ENCODE measurements at places on chromosomes 11 and 22.

GRCh38 chr11:61963016-61963281 lies 4.5 kb downstream of the FTH1 start:
- DNase-seq: no peak

- no peak for DNase-seq
These were observed 41.3 kb upstream of the API5 start for GRCh38 chr11:43270468-43270867.

GRCh38 chr11:3808861-3809623 lies 682 bp downstream of the PGAP2 start:
- DNase-seq: no peak

GRCh38 chr22:47374901-47375575 lies 612.6 kb downstream of the TBC1D22A start:
- no peak for DNase-seq

GRCh38 chr11:34680918-34681586 lies 60.2 kb downstream of the EHF start:
- DNase-seq: no peak

- DNase-seq: no peak
These were observed 74.2 kb downstream of the YAP1 start for GRCh38 chr11:102184269-102184987.

DNA sequence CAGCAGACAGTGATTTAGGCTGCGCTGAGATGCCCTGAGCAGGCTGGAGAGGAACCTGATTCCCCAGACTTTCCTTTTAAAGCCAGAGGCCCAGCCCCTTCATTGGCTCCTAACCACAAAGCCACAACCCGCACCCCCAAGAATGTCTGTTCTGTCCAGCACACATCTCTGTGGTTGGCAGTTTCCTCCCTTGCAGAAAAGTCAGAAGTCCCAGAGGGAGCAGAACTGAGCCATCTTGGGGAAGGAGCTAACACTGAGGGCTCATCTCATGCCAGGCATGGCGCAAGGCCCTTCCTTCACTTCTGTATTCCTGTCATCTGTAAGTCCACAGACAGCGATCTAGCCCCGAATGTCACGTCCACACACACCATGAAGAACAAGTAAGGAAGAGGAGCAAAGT lies 97.1 kb upstream of the SYT13 start:
- DNase-seq: no peak

GRCh38 chr11:116420770-116421528 lies 351.8 kb downstream of the BUD13 start:
- DNase-seq: no peak

- no peak for DNase-seq
These were observed 36.3 kb upstream of the JAM3 start for GRCh38 chr11:134032501-134033091.

GRCh38 chr22:30667107-30667493 lies 575 bp downstream of the DUSP18 start:
- DNase-seq: no peak

DNA sequence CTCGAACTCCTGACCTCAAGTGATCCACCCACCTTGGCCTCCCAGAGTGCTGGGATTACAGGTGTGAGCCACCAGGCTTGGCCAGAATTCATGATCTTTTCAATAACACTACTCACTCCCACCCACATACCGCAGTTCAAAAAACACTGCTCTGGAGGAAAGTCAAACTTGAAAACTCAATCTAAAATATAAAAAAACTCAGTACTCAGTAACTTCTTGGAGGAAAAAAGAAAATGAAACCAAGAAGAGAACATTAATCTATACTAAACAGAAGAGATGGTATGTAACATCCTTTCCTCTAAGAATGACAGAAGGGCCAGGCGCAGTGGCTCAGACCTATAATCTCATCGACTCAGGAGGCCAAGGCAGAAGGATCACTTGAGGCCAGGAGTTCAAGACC lies 58.3 kb downstream of the MRTFA start:
- no peak for DNase-seq

- DNase-seq: peak; percentile 87
These were observed 2.8 kb upstream of the LIF start for GRCh38 chr22:30249049-30250038.

DNA sequence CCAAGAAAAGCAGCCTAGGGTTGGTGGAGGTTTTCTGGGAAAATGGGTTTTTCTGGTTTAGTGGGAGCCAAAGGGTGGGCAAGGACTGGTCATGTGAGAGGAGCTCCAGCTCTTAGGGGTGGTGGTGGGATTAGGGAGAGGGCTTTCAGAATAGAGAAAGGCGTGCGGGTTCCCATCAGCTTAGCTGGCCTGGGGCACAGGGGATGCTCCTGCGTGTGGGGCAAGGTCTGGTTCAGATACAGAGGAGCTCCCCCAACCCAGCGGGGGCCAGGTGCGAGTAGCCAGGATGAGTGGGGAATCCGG lies 644 bp downstream of the TMEM134 start:
- no peak for DNase-seq

- DNase-seq: peak; percentile 82
These were observed 3.6 kb upstream of the MB start for GRCh38 chr22:35620624-35621251.

DNA sequence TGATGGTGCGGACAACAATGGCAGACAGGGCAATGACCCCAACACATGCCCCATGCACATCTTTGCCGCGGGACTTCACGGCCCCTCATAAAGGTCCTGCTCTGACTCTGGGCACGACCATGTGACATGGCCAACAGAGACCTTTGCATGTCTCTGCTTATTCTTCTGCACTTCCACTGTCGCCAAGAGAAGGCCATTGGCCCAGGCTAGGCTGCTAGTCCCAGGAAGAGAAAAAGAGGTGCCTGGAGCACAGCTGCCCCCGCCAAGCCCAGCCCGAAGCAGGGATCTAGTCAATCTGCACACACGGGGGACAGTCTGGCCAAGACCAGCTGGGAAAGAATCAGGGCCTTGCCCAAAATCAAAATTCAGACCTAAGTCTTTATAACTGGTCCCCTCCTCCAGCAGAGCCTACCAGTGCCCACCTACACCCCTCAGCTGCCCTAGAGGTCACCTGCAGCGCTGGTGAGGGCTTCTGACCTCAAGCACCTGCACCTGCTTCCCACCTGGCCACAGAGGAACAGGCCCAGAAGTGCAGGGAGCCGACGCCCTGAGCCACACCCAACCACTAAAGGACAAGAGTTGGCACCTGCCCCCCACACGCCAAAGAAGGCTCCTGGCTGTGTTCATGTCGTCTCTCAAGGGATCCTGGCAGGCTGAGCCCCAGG lies 8.1 kb downstream of the SULT4A1 start:
- DNase-seq: no peak

GRCh38 chr11:14835496-14836492 lies 56.2 kb downstream of the CYP2R1 start:
- DNase-seq: no peak

DNA sequence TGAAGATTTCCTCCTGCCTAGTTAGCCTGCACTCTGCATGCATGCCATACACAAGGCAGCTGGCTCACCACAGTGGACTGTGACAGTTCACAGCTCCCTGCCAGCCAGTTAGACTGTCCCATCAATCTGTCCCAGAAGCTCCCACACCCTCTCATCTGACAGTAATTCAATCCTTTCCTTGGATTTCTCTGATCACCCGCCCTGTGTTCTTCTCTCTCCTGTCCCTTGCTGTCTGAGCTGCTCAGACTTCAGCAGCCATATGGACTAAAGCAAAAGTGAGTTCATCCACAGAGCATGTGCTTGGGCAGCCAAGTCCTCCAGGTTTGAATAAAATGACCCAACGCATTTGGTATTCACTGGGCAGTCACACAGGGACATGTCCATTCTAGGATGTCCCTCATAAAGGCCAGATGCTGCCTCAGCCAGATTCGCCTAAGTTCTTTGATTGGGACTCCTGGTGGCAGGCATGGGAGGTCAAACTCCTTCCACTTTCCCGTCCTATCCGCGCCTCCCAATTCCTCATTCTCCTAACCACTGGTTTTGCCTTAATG lies 54.5 kb upstream of the ZBTB44 start:
- DNase-seq: peak; percentile 52

- no peak for DNase-seq
These were observed 13.9 kb downstream of the NNMT start for GRCh38 chr11:114310095-114310494.

GRCh38 chr22:29268511-29269229 lies 602 bp downstream of the EWSR1 start:
- peak; percentile 70 for DNase-seq

- no peak for DNase-seq
These were observed 80.1 kb upstream of the RTL6 start for GRCh38 chr22:44578110-44578457.

All from muscle of back (tissue), 13 donors.